ENCODE measurements at places on chromosomes 16 and 17. TPM values are rescaled to one million over a fixed set of nuclear protein-coding genes. Genes with fewer than 3 reads are reported as not detected.

The DRC3 gene
- total RNA-seq = 0.72 TPM

GRCh38 chr17:31318851-31319661 lies 2.4 kb downstream of the EVI2A start:
- no peak for DNase-seq

DNA sequence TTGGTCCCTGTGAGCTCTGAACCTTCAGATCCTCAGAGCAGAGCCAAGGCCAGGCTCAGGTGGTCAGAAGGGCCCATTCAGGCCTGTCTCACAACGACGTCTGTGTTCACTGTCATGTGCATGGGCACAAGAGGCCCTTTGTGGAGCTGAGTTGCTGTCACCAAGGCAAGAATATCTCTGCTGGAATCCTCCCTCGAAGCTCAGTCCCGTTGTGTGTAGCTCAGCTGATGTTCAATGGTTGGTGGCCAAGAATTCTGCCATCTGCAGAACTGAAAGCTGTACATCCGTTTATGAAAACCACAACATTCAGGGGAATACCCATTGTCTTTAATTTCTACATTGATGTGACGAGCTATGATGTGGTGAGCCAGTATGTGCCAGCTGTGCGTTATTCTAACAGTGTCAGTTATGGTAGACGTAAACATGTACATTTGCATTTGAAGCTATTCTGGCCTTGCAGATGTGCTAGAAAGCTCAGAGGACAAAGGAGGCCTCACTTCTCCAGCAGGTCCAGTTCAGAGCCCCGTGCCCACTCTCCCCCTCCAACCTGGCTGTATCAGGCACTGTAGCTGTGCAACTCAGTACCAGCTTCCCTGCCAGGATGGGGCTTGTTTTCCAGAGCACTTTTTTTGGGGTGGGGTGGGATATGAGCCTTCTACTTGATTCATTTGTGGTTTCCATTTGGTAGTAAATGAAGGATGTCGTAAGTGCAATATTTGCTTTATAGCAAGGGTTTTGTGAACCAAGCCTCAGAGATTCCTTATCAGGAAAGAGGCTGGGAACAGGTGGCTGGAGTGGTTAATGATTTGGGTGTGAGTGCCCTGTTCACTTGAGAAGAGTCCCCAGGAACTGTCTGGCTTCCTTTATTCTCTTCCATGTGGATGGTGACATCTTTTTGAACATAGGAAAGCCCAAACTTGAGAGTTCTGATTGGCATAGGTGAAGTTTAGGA lies 56.1 kb downstream of the B9D1 start:
- DNase-seq = no peak

DNA sequence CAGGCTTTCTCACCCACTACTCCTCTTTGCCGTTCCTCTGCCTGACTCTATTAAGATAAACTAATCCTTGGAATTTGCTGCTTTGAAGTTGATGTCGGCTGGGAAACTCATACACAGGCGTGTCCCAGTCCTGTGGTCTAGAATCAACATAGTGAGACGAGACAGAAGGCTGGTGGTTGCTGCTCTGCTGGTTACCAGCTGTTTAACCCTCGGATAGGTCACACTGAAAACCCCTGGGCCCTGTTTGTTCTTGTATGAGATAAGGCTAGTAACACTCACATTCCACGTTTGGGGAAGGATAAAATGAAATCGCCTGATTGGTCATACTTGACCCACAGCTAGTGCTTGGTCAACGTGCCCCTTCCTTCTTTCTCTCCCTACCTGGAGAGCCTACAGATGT lies 517.0 kb downstream of the CDH13 start:
- DNase-seq = peak; percentile 82

- peak; percentile 59 for DNase-seq
Measured at GRCh38 chr17:41360296-41360995, 9.2 kb downstream of the KRT33B start.

- no peak for DNase-seq
Measured at GRCh38 chr16:1810106-1810505, 16.5 kb downstream of the HAGH start.
